ENCODE measurements at places on chromosomes 2 and 18. TPM values are rescaled to one million over a fixed set of nuclear protein-coding genes. Genes with fewer than 3 reads are reported as not detected.

DNA sequence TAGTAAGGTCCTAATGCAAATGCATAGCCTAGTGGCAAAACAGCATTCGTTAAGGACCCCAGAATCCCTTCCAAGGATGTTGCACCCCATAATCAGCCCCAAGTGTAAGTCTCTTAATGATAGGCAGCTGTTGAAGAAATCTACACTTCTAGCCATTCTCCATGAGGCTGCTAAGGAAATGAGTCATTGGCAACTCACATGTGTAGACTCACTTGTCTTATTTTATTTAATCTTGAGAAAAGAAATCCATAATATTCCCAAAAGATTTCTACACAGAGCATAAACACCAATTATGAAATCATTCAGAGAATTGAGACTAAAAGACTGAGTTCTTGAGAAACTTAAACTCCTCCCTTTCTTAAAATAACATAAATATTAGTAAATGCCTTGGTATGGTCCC, 52.4 kb downstream of the AKAIN1 start:
- no peak for DNase-seq

GRCh38 chr18:63363951-63364350, 3.1 kb downstream of the KDSR start:
- DNase-seq = no peak

DNA sequence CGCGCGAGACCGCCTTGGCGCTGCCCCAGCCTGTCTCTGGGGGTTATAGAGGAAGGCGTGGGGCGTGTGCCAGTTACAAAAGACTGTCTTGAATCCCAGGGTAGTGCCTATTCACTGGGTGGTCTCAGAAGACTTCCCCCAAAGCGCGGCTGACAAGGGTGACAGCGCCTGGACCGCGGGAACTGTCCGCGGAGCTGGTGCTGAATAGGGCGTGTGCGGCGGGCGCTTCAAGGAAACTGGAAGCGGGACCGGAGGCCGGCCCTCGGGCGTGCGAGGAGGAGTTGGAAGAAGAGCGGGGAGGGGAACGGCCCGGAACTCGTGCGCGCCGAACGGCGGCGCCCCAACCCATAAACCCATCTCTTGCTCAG, 2.3 kb downstream of the EGR4 start:
- DNase-seq = peak; percentile 12

GRCh38 chr2:236833501-236834073, 252.1 kb upstream of the COPS8 start:
- DNase-seq = peak; percentile 67

DNA sequence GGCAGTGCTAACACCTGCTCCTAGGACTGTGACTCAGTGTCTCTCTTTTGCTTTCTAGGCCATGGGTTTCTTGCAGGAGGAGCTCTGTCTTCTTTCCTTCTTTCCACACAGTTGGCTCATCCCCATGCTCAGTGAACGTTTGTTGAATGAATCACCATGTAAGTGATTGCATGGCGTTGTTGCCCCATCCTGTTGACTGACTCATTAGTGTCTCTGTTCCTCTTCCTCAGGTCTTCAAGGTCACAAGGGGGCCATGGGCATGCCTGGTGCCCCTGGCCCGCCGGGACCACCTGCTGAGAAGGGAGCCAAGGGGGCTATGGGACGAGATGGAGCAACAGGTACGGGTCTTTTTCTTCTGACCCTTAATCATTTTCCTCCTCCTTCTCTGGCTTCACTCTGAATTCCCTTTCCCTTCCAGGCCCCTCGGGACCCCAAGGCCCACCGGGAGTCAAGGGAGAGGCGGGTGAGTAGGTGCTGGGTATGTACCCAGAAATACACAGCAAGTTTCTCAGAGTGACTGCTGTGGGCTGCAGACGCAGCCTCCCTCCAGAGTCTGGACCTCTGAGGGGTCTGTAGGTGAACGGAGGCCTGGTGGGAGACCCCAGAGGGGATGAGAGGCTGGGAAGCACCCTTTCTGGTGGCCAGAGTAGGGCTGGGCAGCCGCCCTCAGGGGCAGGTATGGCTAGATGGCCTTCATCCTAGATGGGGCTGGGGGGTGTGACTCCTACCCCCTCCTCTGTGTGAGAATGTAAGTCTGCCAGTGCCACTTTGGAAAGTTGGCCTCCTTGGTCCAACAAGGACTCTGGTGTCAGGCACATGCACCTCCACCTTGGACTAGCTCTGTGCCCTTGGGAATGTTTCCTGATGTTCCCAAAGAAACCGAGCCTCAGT, 32.4 kb downstream of the MARCO start:
- DNase-seq = peak; percentile 20

- DNase-seq = peak; percentile 95
These were observed 174.7 kb downstream of the ACKR3 start for GRCh38 chr2:236744281-236744705.

- no peak for DNase-seq
These were observed 2.2 kb downstream of the INO80D start for GRCh38 chr2:206083602-206084438.

DNA sequence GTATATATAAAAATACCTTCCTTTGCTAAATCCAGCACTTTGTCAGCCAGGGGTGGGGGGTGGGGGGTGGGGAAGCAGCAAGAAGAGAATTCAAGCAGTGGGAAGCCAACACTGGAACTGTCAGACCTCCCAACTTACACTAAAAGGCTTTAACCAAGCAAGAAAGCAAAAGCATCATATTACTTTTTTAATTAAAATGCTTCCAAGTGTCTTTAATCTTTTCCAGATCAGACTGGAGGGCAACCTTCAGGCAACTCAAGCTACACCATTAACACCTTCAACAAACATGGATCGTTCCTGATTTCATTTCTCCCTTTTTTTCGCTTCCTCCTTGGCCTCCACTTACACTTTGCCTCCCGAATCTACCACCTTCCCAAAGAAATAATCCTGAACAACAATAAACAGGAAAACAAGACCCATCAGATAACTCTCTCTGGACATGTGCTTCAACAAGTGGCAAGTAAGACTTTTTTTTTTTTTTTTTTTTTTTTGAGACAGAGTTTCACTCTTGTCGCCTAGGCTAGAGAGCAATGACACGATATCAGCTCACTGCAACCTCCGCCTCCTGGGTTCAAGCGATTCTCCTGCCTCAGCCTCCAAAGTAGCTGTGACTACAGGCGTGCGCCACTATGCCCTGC, 35.5 kb downstream of the ZNF521 start:
- no peak for DNase-seq

- peak; percentile 62 for DNase-seq
These were observed 40.9 kb upstream of the ALKAL2 start for GRCh38 chr2:328761-329160.

DNA sequence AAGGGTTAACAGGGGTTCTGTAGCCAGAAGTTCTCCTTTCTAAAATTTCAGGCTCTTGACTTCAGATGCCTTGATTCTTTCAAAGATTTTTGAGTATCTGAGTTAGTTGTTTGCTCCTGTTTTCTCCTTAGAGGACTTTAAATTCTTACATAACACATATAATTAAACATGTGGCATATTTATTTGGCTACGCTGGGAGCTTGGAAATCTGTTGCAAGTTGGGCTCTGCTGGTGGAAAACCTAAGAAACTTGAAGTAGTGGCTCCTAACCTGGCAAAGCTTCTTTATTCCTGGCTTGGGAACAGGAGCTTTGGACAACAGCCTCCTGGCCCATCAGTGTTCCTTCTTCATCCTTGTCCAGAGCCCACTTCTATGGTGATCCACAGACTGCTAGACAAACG, 72.6 kb downstream of the VIT start:
- DNase-seq = no peak

DNA sequence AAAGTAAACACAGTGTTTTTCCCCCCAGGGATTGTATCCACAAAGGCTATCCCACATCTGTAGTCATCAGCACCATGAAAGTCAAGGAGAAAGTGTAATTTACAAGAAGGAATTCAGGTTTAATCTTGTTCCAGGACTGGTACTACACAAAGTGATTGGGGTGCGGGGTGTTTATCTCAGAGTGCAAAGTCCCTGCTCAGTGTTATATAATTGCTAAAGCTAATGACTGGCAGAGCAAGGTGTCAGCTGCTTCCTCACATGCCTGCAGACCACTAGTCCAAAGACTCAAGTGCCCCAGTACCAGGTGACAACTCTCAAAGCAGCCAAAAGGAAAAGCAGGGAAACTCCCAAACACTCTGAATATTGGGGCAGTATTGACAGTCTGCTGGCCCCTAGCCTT, 40.4 kb upstream of the PDCL3 start:
- DNase-seq = peak; percentile 29

GRCh38 chr2:101753720-101754490, 56.4 kb downstream of the MAP4K4 start:
- DNase-seq = no peak

- no peak for DNase-seq
These were observed 45.0 kb upstream of the MGAT5 start for GRCh38 chr2:134208825-134209224.

GRCh38 chr2:158618891-158619490, 162.2 kb downstream of the PKP4 start:
- no peak for DNase-seq

- DNase-seq = no peak
These were observed 2.9 kb upstream of the ADCYAP1 start for GRCh38 chr18:901761-902160.

DNA sequence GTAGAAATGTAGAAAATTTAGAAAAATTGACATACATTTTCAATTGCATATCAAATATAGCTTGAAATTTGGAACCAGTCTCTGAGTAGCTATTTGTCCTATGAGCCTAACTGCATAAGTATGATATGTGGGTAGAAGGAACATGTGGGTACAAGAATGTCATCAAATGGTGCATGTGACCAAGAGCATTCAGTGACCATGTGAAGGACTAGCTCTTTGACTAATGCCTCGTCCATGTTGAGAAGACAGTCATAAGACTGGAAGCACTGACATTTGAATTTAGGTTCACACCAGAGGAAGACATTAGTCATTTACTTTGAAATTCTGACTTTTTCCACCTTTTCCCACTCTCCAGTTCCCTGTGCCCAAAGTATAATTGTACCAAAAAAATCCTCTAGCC, 12.6 kb downstream of the MRPL44 start:
- peak; percentile 15 for DNase-seq

- no peak for DNase-seq
These were observed 224.1 kb upstream of the DPP10 start for GRCh38 chr2:114218383-114218782.

DNA sequence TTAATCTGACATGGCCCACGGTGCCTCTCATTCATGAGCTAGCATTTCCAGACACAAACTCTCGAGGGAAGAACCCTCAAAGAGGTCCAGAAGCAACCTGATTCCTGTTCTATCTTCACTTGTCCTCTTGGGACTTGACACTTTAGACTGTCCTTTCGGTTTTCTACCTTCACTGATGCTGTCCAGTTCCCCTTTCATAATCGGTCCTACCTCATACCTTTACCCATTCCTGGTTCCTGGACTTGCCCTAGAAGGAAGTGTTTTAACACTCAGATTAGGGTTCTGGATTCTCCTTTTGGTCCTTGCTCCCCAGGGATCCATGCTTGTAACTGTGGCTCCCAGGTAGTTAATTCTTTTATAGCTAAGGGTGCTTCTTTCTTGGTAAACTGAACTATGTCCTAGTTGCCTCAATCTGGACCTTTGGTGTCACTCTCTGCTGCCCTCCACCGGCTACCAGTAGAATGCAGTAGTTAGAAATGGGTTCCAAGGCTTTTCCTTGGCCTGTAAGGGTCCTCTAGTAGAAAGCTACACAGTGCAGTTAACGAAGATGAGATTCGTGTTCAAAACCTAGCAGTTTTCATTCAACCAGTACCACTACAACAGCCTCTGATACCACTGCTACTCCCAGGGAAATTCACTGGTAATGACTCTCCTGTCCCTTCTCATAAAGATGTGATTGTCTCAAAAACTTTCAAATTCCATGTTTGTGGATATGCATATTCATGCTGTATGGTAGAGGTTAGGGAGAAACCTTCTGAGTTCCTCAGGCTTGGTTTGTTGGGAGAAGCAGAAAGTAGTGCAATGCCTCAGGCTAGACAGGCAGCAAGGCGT, 178.1 kb upstream of the CYP26B1 start:
- DNase-seq = peak; percentile 8

DNA sequence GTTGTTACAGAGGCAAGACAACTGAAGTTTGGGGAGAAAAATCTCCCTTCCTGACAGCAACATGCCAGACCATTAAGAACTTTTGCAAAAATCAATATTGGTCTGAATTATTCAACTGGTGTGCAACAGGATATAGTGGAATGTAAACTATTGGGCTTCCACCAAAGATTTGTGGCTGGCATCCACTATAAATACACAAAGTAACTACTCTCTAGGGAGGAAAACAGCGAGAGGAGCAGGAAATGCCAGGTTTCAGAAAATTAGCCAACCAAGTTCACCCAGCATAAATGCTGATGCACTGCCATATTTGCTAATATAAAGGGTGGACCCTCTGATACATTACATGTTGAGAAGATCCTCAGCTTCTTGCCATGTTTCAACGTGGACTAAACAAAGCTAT, 267.6 kb upstream of the LYPD1 start:
- DNase-seq = peak; percentile 47

DNA sequence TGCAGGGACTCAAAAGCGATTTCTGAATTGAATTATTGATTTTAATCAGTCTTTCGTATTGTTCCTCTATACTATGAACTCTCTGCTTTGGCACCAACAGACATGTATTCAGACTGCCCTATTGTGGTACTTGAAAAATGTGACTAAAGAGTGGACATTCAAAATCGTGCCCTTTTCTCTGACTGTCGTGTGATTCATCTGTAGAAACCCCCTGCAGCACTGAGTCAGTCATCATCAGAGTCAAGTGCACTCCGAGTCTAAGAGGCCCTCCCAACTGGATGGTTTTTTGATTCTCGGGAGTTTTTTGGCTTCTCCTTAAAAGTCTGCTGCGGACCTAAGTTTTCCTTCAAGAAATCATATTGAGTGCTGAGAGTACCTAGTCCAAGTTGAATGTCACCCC, 96.4 kb upstream of the FOSL2 start:
- peak; percentile 88 for DNase-seq

DNA sequence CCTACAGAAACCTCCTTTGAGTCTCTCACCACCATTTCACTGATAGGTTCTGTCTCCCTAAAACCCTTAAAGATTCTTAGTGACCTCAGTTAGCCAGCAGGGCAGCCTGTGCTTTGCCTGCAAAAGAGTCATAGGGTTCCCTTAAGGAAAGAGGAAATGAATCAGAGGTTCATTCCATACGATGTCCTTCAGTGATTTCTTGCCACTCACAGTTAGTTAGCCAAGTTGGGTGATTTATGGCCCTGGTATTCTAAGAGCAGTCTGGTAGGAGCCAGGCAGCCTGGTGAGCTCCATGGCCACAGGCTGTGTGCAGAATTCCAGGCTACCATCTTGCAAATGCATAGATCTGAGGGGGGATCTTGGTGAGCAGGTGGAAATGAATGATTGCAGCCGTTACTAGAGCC, 18.7 kb upstream of the CCBE1 start:
- peak; percentile 99 for DNase-seq

GRCh38 chr18:37107748-37108522, 279.0 kb downstream of the KIAA1328 start:
- DNase-seq = no peak

TEX44 gene
- total RNA-seq = not detected

IL36A gene
- not detected for total RNA-seq

STAMBP gene
- total RNA-seq = 64.5 TPM

SESTD1 gene
- 7.1 TPM for total RNA-seq

DSG2 gene
- 0.34 TPM for total RNA-seq

CLIP4 gene
- total RNA-seq = 15.9 TPM

ABCB11 gene
- total RNA-seq = 0.02 TPM

RAPGEF4 gene
- 0.47 TPM for total RNA-seq

MAB21L4 gene
- not detected for total RNA-seq

IMPA2 gene
- total RNA-seq = 10.4 TPM

TFPI gene
- 74.7 TPM for total RNA-seq

IL1RL2 gene
- not detected for total RNA-seq

SPTBN1 gene
- 46.5 TPM for total RNA-seq

Data from M059J (cell line).